NCI-H1436 treated with DMSO at 0.1 percent for 48 hours (cell line): ENCODE measurements at places on chromosomes 7 and 10.

DNA sequence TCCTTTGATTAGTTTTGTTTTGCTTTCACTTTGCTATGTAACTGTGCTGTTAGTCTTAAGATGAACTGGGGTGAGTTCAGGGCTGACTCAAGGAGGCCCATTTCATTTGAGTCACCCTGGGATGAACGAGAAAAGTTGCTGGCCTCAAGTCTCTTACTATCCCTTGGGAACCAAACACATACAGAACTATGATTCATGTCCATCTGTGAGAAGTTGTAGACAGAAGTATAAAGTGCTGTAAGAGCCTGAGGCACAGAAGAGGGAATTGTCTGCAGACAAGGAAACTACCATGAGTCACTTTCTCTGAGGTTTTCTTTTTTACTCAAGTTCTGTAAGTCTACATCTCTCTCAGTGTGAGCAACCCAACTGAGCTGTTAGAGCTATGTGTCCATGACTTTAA, 179.8 kb upstream of the CSTF2T start:
- no peak for DNase-seq

GRCh38 chr7:116551692-116552091, 26.9 kb downstream of the CAV1 start:
- DNase-seq = no peak

DNA sequence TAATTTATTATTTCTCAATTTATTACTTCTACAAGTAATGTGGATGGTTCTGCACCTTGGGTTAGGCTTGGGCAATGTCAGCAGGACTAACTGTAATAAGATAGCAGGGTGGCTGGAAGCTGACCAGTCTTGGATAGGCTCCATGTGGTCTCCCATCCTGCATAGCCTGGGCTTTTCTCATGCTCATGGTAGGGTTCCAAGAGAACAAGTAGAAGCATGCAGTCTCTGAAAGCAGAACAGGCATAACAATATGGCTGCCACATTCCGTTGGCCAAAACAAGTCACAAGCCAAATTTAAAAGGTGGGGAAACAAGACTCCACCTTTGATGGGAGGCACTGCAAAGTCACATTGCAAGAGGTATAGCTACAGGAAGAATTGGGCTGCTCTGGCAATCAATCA, 98.6 kb upstream of the MDFIC start:
- DNase-seq = no peak

DNA sequence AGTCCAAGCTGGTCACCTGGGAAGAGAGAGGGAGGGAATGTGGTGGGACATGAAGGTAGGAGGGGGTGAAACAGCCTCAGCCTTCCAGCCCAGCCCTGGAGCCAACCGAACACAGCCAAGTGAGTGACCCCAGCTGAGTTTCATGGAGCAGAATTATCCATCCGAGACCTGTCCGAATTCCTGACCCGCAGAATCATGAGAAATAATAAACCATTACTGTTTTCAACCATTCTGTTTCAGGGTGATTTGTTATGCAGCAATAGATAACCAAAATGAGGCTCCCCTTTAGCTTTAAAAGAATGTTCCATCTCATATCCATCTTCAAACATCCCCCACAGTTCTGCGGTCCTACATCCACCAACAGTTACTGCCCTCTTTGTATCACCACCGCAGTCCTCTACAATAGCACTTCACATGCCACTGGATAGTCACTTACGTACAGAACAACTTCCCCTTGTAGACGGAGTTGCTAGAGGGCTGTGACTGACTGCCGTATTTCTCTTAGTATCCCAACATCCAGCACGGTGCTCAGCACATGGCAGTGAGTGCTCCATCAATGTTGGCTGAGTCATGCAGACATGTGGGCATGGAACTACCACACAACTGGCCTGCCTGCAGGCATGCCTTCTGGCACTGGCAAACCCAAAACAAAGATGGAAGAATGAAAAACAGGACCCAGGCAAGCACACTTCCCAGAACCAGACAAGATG, 18.5 kb downstream of the KIAA1549 start:
- no peak for DNase-seq

- no peak for DNase-seq
These were observed 55.1 kb upstream of the ZPBP start for GRCh38 chr7:50147951-50148808.

GRCh38 chr10:32144817-32145688, 88.8 kb upstream of the KIF5B start:
- DNase-seq = no peak

- DNase-seq = no peak
These were observed 163.6 kb downstream of the DNAJB6 start for GRCh38 chr7:157500171-157500960.

DNA sequence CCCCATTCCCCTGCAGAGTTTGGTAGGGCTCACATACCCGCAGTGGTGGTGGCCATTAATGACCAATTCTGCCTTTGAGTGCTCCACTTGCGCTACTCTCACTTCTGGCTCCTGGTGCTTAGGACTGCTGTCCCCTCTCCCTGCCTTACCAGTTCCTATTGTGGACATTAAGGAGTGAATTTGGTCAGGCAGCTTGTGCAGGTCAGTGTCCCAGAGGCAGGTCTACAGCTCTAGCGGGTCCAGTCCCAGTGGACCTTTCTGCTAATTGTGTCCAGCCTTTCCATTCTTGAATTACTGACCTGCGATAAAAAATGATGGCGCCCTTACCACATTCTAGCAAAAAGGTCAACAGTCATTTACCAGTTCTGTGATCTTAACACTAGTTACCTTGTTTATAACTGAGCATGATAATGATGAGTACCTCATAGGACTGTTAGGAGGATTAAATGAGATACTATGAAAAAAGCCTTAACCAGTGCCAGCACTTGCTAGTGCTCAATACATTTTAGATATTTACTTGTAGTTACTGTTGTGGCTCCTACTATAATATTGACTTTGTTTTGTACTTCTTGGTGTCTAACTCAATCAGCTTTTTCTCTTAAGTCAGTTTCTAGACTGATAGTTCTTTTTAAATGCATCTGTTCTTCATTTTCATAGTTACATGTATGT, 14.1 kb downstream of the ST7 start:
- no peak for DNase-seq

DNA sequence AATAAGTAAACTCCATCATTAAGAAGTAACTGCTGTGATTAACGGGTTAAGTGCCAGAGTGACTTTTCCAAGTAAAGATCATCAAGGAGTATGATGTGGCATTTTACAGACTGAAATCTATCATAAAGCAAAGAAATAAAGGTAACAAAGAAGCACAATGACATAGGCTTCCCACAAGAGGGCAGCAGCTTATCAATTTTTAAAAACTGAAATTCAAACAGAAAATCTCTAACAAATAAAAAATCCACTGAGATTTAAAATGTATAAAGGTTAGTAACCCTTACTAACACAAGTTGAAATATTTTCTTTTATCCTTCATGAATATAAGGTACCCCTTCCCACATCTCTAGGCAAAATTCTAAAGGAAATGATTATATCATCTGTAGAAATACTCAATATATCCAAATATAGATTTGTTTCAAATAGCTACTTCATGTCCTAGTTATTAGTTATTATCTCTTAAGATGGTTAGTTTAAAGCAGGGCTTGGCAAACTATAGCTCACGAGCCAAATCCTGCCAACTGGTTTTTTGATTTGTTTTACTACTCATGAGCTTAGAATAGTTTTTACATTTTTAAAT, 29.2 kb downstream of the FAM3C start:
- no peak for DNase-seq
